Activated effector memory CD4-positive, alpha-beta T cell treated with Interleukin-2 at 50 U/mL for 16 hours (primary cell): ENCODE measurements at places on chromosomes 1 and 21.

DNA sequence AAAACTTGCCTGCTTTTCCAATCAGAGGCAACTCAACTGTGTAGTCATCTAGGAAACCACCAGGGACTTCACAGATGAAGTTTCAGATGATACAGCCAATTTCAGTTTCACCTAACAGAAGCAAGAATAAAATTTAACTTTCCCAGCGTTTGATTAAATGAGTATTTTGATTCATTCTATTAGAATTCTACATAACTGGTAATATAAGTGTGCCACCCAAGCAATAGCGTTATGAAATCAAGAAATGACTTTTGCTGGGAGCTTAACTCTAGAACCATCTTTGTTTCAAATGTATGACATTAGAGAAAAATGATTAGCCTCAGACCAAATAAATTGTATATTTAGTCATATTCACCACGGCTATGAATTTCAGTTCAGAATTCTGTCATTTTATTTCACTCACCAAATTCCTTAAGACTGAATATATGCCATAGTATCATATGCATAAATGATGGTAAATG is 239.3 kb downstream of the NRIP1 start:
- no peak for DNase-seq

DNA sequence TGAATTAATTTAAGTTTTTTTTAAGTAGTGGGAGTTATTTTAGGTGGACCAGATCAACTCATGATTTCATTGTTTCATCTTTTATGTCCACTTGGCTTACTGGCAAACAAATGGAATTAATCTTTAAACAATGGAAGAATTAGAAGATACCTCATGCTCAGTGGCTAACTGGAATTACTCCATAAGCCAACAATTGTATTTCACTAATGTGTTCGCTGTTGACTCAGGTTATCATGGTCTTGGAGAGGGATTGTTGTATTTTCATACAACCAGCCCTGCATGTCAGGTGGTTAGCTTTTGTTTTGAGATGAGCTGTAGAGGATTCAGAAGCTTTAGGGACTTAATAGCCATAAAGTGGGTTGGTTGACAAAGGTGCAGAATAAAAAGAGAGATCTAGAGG is 57.2 kb upstream of the HMCN1 start:
- DNase-seq, result no peak

DNA sequence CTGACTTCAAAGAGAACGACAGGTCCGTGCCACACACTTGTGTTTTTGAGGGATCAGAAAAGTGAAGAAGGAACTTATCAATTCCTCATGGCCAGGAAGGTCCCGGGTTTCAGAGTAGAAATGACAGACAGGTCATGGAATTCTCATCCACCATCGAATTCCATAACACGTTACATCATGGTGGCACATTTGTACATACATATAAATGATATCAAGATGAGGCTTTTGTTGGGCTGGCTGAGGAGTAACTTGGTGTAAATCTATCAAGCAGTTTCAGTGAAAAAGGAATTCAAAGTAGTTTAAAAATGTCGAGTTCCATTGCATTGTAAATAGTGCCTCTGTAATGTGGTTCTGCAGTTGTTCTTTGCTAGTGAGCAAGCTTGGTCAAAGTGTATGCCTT is 22.9 kb upstream of the GNPAT start:
- no peak for DNase-seq

GRCh38 chr1:30506291-30507015 is 216.9 kb downstream of the MATN1 start:
- no peak for DNase-seq

GRCh38 chr1:151577173-151577572 is 34.7 kb upstream of the SNX27 start:
- no peak for DNase-seq

GRCh38 chr1:159915571-159916241 is 9.6 kb downstream of the TAGLN2 start:
- DNase-seq, result no peak

- DNase-seq, result no peak
Measured at GRCh38 chr1:192539297-192540092, 36.1 kb upstream of the RGS1 start.

GRCh38 chr1:89363638-89364536 is at the start of gene GBP6:
Gene GBP6, plus strand, starts transcription at chr1:89364059. Its CDS starts 4,493 bp downstream, at chr1:89368552.
- DNase-seq, result no peak

- DNase-seq, result no peak
Measured at GRCh38 chr1:151372058-151372934, at the start of gene SELENBP1. Gene SELENBP1, minus strand, starts transcription at chr1:151372705. Its CDS starts 64 bp downstream, at chr1:151372641.

DNA sequence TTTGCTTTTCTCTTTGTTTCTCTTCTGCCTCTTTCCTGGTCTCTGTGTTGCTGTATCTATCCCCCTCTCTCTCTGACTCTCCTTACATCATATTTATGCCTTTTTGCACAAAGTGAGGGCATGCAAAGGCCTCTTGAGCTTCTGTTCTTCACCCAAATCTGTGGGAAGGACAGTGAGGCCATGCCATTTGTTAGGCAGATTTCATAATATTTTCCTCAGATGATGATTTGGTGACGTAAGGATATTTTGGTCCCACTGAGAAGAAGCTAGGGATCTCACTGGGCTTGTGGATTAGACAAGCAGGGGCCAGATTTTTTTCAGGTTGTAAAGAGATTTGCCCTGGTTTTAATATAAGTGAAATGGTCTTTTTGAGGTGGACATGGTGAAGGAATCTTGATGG is 249.4 kb upstream of the USP24 start:
- DNase-seq, result no peak

DNA sequence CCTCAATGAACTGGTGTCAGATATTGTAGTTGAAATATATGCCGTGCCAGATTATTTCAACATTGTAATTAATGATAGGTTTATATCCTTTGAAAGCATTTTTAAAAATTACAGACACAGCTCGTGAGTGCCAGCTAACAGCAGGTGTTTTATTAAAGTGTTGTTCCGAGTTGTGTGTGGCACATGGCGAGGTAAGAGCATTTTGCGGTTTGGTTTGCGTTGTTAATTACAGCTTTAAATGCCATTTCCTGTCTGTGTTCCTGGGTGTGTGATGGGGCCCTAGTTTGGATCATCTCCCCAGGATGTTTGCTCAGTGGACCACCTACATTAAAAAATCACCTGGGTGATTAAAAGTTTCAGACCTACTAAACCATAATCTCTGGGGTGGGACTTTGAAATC is 97.4 kb downstream of the PRDM2 start:
- no peak for DNase-seq

DNA sequence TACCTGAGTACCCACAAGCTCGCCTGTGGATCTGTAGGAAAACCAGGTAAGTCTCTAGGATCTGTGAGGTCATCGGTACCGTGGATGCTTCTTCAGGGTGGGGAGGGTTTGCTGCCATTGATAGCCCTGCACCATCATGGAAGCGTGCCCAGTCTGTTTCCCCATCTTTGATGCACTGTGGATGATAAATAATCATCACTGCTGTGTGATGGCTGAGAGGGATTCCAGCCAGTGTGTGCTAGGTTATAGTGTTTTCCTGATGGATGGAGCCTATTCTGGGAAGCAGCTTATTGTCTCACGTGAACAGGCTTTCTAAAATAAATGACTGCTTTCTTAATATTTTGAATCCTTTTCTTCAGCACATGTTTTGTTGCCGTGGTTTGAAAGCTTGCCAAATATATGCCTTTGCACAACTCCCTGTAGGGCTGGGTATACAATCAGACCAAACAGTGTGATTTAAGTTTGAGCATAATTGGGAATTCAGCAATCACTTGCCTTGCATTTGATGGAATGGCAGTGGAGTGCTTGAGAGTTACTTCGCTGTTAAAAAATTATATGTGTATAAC is 113.8 kb downstream of the CAMTA1 start:
- DNase-seq, result no peak

DNA sequence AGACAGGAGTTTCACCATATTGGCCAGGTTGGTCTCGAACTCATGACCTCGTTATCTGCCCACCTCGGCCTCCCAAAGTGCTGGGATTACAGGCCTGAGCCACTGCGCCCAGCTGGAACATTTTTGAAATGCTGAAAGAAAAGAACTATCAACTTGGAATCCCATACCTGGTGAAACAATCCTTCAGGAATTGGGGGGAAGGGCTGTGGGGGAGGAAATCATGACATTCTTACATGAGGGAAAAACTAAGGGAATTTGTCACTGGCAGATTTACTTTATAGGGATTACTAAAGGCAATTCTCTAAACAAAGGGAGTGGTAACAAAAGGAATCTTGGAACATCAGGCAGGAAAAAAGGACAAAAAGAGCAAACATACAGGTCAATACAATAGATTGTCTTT is 25.8 kb downstream of the NDUFS5 start:
- DNase-seq, result no peak

DNA sequence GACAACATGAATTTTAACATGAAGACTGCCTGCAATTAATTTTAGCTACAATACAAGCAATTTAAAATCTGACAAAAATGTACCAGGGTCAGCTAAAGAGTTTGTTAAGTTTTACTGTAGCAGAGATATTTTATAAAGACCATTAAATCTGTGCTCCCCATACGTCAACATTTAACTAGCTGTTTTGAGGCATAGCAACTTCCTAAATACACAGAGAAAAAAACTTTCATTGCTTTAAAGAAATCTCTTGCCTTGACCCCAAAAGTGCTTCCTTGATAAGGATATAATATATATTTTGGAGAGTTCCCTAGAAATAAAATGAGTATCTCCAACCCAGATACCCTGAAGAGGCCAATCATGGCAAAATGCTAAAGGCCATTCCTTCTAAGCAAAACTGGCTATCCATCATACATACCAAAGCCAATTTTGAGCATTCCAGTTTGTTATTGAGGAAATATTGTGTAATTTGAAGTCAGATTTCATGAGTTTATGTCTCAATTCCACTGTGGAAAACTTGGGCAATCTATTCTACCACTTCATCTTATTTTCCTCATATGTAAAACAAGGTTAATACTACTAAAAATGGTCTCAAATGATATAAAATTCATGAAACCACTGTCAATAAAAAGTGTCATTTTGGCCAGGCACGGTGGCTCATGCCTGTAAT is 19.1 kb downstream of the ASPM start:
- DNase-seq, result no peak
